HCEC 1CT (cell line): ENCODE measurements at places on chromosomes 4 and X.

GRCh38 chr4:122946142-122946541 lies 23.7 kb upstream of the NUDT6 start:
- DNase-seq: no peak

- peak; percentile 88 for DNase-seq
Observed at GRCh38 chr4:88341227-88342192, 37.1 kb upstream of the HERC6 start.

GRCh38 chrX:88613338-88613737 lies 133.7 kb upstream of the CPXCR1 start:
- DNase-seq: no peak

- DNase-seq: no peak
Observed at GRCh38 chr4:8544741-8545438, 35.3 kb upstream of the GPR78 start.

GRCh38 chrX:100931218-100931924 lies 2.7 kb upstream of the XKRX start:
- no peak for DNase-seq

- no peak for DNase-seq
Observed at GRCh38 chr4:18077808-18078207, 56.3 kb upstream of the LCORL start.

DNA sequence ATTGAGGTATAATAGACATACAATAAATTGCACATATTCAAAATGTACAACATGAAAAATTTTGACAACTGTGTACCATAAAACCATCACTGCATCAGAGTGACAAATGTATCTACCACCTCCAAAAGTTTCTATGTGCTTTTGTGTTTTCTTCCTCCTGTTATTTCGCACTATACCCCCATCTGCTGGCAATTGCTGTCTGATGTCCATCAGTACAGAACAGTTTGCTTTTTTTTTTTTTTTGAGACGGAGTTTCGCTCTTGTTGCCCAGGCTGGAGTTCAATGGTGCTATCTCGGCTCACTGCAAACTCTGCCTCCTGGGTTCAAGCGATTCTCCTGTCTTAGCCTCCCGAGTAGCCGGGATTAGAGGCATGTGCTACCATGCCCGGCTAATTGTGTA lies 154.3 kb upstream of the GIMD1 start:
- no peak for DNase-seq

DNA sequence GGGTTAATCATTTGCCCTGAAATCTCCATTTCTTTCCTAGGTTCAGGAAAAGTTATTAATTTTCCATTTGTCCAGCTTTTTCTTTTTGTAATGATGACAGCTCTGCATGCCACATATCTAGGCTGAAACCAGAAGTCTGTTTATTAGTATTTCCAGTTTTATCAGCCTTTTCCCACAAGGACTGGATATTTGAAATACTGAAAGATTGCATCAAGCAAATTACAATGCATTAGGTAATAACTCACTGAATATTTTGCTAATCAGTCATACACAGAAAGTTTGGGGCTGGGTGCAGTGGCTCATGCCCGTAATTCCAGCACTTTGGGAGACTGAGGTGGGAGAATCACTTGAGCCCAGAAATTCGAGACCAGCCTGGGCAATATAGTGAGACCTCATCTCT lies 21.5 kb downstream of the SLC9A7 start:
- peak; percentile 69 for DNase-seq

DNA sequence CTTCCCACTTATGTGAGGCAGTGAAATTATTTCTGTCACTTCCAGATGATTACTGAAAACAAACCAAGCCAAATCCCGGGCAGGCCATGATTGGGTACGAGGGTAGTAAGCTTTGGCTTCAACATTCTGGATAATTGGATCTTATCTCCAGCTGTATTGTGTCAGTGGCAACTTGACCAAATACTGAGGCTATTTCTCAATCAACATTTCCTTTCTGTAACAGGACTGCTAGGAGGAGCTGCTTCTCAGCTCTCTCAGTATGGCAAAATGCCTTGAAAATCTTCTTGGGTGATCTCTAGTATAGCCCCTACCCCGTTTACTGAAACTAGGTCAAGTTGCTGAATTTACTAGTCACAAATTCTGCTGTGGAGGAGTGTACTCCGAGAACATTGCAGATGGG lies 169.3 kb upstream of the FRMPD4 start:
- peak; percentile 2 for DNase-seq

DNA sequence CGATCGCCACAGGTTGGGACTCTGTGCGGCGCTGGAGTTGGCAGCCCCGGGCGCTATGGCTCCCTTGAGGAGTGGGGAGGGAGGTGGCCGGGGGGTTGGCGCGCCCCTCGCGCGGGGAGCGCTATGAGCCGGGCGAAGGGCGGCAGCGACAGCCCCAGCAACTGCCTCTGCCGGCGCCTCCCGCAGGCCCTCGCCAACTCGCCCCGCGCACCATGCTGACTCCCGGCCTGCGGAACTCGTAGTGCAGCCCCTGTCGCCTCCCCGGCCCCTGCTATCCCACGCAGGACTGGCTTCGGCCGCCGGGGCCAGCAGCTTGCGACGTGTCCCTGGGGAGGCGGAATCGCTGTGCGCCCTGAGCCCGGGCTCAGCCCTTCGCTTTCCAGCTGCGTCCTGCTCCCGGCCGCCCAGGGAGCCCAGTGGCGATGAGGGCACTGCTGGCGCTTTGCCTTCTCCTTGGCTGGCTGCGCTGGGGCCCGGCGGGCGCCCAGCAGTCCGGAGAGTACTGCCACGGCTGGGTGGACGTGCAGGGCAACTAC lies 415 bp downstream of the SHISA3 start:
- no peak for DNase-seq

GRCh38 chr4:20882500-20882899 lies 182.2 kb downstream of the PACRGL start:
- no peak for DNase-seq

DNA sequence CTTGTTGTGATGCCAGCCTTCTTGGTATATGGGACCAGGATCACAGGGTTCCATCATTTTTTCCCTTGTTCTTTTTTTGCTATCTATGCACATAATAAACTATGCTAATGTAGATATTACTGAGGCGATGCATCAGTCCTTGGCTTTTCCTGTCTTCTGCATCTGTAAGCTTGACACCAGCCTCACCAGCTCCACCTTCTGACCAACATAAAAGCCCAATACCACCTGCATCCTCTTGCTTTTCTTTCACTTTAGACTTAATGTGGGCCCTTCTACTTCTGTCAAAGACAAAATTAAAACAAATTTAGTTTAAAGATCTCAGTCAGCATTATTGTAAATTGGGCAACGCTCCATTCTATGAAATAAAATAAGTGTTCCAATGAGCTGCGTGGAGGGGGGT lies 1718.8 kb upstream of the PCDH10 start:
- DNase-seq: peak; percentile 5

GRCh38 chr4:123505095-123506010 lies 108.8 kb downstream of the SPRY1 start:
- DNase-seq: peak; percentile 33

DNA sequence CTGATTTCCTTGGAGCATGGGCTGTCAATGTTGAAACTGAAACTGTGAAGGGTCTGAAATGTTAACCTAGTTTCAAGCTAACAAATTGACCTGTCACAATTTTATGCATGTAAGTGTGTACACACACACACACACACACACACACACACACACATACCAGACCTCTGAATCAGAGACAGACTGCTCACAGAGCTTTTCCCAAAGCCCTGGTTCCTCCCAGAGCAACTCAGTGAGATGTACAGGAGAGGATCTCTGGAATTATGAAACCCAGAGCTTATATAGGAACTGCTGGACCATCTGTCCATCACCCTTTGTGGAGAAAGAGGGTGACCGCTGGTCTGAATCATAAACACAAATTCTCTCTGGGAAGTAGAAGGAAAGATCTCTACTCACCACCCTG lies 228.1 kb upstream of the PRPS2 start:
- DNase-seq: peak; percentile 25

GRCh38 chr4:124564121-124564520 lies 148.4 kb downstream of the ANKRD50 start:
- DNase-seq: no peak

DNA sequence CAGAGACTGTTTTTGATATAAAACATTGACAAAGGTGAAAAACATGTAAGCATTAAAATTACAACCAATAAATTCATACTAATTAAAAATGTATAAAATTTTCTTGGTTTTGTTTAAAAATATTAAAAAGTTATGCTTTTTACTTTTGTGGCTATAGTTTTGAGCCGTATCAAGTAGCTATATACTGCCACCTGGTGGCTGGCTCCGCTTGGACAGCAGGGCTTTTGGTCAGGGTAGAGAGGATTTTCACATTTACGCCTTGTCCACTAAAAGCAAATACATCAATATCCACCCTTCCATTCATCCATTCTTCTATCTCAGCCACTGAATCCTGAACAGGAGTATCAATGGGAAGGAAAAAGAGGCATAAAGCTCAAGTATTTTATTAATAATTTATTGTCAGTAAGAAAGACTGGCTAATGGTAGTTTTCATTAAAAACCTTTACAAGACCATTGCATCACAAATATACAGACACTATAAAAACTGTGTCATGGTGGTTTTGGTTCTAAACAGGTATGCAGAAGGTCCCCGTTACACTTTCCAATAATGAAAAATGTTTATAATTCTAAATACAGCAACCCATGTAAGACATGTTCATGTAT lies 32.1 kb upstream of the MTNR1A start:
- peak; percentile 20 for DNase-seq

DNA sequence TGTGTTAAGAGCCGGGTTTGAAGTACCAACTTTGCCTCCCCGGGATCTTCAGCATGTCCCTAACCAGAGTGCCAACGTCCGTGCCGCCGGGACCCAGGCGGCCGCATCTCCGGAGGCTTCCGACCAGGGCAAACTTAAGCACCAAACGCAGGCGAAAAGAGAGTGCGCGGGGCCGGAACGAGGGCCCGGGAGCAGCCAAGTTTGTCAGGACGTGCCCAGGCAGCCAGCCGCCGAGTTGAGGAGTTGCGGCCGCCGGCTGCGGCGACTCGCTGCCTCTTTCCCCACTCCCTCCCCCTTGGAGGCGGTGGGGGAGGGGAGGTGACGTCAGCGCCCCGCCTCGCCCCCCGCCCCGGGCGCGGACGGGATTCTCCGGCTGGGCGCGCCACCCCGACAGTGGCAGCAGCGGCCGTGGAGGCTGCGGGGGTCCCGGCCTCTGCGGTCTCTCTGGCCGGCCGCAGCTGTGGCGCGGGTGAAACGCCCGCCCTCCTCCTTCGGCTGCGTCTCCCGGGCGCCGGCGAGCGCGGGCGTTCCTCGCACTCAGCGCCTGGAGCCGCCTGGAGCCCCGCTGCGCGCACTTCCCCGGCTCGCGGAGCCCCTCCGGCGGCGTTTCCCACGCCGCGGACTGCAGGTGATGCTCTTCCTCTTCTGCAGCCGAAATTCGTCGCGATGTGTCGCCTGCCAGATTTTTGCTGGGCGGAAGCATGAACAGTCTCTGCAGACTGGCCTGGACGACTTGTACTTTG lies 2.9 kb upstream of the FAT1 start:
- peak; percentile 37 for DNase-seq

- no peak for DNase-seq
Observed at GRCh38 chr4:52750819-52751486, at the start of gene ERVMER34-1. Gene ERVMER34-1, minus strand, starts transcription at chr4:52751425. Its CDS starts 5,905 bp downstream, at chr4:52745520.

- no peak for DNase-seq
Observed at GRCh38 chrX:640641-641040, 10.1 kb downstream of the SHOX start.

- no peak for DNase-seq
Observed at GRCh38 chr4:125689805-125690204, 375.1 kb downstream of the FAT4 start.

- no peak for DNase-seq
Observed at GRCh38 chr4:80967346-80967745, 63.2 kb upstream of the BMP3 start.

DNA sequence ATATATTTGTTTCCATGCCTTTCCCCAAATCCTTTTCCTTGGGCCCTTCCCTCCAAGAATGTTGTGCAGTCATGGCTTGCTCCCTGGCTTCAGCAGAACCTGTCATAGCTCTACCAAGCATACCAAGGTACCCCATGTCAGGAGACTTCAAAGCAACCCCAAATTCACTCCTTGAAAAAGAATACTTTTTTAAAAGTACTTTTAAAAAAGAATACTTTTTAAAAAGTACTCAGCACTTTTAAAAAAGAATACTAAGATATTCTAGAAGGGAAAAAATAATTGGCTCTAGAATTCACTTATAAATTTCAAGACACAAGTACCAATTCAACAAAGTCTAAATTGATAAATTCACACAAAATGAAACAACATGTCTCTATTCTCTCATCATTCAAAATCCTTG lies 76.0 kb downstream of the NR3C2 start:
- DNase-seq: no peak

GRCh38 chrX:118437283-118437682 lies 58.3 kb upstream of the DOCK11 start:
- DNase-seq: no peak
